ENCODE measurements at places on chromosomes 11 and 22. TPM values are rescaled to one million over a fixed set of nuclear protein-coding genes. Genes with fewer than 3 reads are reported as not detected.

SLC7A4 gene
- 1.9 TPM for total RNA-seq

C11orf87 gene
- total RNA-seq = not detected

BBOX1 gene
- not detected for total RNA-seq

POU2AF1 gene
- total RNA-seq = 0.11 TPM

ACR gene
- total RNA-seq = not detected

PANX2 gene
- total RNA-seq = 1.7 TPM

CCND1 gene
- 91.8 TPM for total RNA-seq

TP53I11 gene
- 89.0 TPM for total RNA-seq

KRTAP5-8 gene
- not detected for total RNA-seq

SWAP70 gene
- total RNA-seq = 33.4 TPM

OR8G5 gene
- not detected for total RNA-seq

GP1BB gene
- 34.7 TPM for total RNA-seq

TSSK2 gene
- total RNA-seq = not detected

LGALS1 gene
- total RNA-seq = 584 TPM

TIGD3 gene
- total RNA-seq = 0.22 TPM
